Activated gamma-delta T cell (primary cell): ENCODE measurements at places on chromosomes 4 and X.

DNA sequence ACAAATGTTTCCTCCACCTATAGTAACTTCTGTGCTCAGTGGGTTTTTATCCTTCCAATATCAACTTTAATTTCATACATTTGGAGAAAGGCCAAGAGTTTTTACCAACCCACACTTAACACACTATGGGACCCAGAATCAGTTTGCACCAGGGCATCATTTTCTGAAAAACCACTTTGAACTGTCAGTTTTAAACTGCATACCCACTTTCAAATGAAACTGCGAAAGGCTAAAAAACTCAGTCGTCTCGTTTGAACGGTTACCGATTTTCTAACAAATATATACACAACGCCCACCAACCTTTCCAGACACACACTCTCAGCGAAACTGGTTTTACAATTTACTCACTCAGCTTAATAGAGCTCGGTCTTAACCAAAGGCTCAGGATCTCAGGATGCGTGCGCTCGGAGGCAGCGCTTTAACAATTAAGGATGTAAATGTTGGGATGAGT is 376 bp downstream of the ABCG2 start:
- no peak for DNase-seq

DNA sequence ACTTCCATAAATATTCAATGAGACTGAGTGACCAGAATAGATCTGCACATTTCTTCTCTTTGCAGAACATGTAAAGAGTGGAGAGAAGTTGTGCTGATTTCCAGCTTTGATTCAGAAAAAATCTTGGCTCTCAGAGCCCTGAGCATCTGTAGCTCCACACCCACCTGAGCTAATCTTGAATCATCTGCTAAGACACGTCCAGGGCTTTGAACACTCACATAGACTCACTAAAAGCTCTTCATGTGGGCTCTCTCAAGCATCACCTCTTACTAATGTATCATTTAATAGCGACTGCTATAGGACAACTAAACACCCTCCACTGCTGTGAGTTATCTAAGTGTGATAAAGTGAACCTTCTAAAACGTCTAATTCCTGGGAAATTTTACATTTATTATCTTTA is 147.7 kb upstream of the GRIA3 start:
- no peak for DNase-seq

GRCh38 chr4:52157641-52158316 is 106.7 kb downstream of the SPATA18 start:
- DNase-seq: no peak

GRCh38 chr4:180657881-180658280 is 1585.3 kb upstream of the TENM3 start:
- DNase-seq: no peak

DNA sequence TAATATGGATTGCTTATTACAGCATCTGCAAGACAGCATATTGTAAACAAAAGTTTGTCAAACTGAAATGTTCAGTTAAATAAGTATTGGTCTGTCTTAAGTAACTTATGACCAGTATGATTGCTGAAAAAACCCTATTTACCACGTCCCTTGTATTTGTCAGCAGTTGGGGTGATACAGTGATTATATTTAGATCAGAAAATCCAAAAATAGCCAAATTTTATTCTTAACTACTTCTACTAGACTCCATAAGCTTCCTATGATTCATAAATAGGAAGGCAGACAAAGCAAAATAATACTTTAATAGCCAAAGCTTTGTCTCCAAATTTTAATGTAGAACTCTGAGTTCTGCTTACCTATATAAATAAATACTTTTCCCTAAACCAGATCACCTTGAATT is 45.3 kb downstream of the TBCK start:
- no peak for DNase-seq

GRCh38 chr4:8745005-8745790 is 126.4 kb downstream of the HMX1 start:
- DNase-seq: no peak

GRCh38 chrX:138859421-138859820 is 147.9 kb upstream of the FGF13 start:
- DNase-seq: no peak

DNA sequence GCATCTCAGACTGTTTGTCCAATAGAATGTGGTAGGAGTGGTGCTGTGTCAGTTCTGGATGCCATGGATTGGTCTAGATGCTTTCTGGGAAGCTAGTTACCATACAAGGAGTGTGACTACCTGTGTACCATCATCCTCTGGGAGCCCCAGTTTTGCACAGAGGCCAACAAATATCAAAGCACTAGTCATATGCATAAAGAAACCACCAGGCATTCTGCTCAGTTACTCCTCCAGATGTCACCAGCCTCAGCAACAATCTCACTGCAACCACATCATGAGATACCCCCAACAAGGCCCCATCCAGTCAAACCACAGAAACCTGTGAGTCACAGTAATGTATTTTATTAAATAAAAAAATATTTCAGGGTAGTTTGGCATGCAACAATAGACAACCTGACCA is 435.8 kb upstream of the CPEB2 start:
- no peak for DNase-seq

- DNase-seq: no peak
These were observed 3.7 kb downstream of the TAF7L start for GRCh38 chrX:101287402-101287801.

DNA sequence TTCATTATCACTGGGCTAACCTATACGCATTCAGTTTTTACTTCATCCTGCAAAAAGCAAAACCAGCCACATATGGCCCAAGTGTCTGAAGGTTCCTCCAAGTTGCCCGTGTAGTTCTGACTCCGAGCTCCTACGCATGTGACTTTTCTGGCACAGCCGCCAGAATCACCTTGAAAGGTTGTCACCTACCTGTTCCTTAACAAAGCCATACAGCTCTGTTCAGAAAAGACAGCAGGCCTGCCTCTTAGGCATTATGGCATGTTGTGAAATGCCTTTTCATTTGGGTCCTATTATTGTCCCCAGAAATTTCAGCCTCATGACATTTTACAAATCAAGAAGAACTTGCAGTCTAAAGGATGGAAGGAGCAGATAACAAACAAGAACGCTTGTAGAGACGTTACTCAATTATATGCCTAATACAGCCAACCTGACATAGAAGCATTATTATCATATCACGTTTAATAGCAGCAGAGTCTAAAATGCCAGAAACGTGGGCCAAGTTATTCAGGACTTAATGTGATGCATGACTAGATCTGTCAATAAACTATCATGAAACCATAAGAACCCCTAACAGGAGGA is 118.5 kb downstream of the RBM47 start:
- DNase-seq: no peak

GRCh38 chrX:69150281-69150960 is 14.8 kb downstream of the PJA1 start:
- no peak for DNase-seq

DNA sequence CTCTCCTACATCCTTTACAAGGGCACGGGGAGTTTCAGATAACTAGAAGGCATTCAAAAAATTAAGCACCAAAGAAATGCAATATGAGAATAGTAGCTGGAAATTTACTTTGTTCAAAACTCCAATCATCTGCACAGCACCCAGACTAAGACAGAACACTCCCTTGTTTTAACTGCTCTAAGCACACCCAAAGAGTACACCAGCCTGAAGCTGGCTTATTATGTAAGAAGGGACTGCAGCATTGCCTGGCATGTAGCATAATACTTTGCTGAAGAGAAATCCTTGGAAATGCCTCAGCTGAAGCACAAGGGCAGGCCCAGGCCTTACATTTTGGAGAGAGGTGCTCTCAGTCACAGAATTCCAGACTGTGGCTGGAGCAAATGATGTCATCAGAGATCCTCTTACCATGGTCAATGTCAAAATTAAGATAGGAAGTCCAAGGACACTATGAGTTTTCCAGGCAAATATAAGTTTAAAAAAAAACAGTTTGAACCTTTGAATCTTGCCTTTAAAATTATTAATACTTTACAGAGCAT is 14.8 kb downstream of the ARHGEF6 start:
- no peak for DNase-seq
